ENCODE measurements at places on chromosomes 2 and 18.

- no peak for DNase-seq
Measured at GRCh38 chr2:237556773-237557632, 9.4 kb upstream of the PRLH start.

DNA sequence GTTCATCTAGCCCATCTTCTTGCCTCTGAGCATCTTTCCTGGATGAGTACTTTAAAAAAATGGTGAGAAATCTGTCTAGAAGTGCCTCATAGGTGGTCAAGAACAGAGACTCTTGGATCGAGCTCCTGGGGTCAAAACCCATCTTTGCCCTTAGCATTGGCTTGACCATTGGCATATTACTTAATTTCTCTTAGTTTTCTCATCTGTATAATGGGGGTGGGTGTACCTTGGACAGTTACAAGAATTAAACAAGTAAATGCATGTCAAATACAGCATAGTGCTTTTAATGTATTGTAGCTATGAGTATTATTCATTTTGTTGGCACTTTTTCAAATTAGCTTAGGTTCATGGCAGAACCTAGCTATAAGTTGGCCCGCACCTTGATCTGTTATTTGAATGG is 36.8 kb downstream of the DHRS9 start:
- no peak for DNase-seq

DNA sequence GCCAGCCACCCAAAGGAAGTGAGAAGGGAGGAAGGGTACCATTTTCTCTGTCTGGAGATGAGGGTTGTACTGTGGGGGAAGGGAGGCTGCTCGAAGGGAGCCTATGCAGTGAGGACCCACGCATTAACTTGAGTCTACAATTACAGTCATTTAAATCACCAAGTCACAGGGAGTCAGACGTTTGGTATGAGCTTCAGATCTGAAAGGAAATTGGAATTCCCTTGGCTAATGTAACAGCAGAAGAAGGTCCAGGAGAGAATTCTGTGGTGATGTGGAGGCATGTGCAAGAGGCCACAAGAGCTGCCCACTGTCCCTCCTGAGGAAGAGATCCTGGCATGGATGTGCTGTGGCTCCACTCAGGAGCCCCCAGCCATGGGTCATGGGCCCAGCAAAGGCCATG is 22.5 kb downstream of the DAPL1 start:
- DNase-seq = no peak

- DNase-seq = no peak
Measured at GRCh38 chr2:27911458-27912210, 21.1 kb downstream of the BABAM2 start.

Measured in head of caudate nucleus (tissue), 42 donors.